GM13977 (cell line): ENCODE measurements at places on chromosomes 6 and 20.

DNA sequence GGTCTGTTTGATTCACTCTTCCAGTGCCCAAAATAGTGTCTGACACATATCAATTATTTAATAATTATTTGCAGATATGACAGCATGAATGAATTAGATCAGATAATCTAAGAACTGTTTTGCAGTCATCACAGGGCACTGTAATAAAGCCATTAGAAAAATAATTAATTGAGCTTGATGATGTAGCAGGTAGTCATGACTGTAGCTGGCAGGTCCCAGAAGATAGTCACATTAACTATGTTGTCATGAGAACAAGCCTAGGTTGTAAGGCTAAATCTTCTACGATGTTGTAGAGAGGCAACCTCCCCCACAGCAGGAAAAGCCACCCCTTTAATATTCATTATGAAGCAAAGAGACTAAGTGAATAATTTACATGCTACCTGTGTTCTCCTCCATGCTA, 243.9 kb upstream of the SPTLC3 start:
- no peak for DNase-seq

DNA sequence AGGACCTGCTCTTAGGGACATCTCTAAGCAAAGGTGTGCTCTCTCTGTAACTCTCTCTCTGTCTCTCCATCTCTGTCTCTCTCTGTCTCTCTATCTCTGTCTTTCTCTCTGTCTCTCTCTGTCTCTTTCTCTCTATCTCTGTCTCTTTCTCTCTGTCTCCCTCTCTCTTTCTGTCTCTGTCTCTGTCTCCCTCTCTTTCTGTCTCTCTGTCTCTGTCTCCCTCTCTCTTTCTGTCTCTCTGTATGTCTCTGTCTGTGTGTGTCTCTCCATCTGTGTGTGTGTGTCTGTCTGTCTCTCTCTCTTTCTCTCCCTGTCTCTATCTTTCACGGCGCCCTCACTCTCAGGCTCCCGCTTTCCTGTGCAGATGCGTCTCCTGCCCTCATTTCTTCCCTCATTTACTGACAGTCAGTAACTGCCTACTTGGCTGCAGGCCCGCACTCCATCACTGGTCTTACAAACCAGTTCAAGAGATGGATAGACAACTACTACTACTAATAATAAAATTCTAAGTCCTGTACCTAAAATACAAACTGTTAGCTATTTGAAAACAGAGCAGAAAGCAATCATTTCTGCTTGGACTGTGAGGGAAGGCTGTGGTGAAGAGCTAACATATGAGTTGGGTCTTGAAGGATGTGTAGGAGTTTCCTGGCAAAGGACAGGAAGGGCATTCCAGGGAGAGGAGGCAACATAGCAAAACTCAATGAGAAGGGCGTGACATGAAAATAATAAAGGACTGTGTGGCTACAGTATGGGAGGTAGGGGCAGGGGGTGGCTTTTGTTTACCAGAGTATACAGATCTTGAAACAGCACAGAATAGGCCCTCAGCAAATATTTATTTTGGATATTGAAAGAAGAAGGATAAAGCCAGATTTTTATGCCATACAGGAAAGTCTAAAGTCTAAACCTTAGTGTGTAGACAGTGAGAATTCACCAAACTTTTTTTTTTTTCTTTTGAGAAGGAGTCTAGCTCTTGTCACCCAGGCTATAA, 67.8 kb upstream of the TAB2 start:
- DNase-seq = no peak

DNA sequence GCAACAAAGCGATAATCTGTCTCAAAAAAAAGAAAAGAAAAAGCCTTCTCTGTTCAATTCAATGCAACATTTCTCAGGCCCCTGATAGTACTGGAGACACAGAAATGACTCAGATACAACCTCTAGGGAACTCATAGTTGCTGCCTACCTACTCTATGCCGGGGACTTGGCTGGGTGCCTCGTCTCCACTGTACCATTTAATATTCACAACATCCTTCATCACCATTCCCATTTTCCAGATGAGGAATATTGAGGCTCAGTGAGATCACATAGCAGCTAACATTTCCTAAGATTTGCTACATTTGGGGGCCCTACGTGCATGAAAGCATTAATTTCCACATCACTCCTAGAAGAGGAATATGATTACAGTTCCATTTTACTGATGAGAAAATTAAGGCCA, 7.5 kb downstream of the NOL4L start:
- DNase-seq = no peak

DNA sequence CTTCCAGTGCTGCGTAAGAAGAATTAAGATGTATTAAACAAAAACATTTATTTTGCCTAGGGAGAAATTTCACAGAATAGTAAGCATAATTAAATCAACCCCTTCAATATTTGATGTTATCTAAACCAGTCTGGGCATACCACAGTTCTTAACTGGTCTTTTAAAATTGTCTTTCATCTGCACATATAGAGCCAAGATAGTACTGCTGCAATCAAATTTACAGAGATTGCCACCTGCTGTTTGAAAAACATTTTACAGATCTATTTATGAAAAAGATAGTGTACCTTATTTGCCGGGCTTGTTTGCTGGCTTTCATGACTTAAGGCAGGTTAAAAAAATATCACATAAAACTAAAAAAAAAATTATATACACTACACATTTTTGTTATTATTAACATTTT, 323.2 kb downstream of the ADGRB3 start:
- no peak for DNase-seq

GRCh38 chr6:123838505-123839234, 35.0 kb downstream of the NKAIN2 start:
- no peak for DNase-seq

GRCh38 chr20:61728326-61728725, 337.4 kb downstream of the TAF4 start:
- DNase-seq = no peak

- DNase-seq = no peak
Observed at GRCh38 chr6:113143206-113143605, 713.9 kb upstream of the MARCKS start.

GRCh38 chr6:137188855-137189254, 15.4 kb upstream of the IL22RA2 start:
- no peak for DNase-seq

GRCh38 chr6:138593909-138594757, 94.8 kb upstream of the NHSL1 start:
- DNase-seq = no peak

DNA sequence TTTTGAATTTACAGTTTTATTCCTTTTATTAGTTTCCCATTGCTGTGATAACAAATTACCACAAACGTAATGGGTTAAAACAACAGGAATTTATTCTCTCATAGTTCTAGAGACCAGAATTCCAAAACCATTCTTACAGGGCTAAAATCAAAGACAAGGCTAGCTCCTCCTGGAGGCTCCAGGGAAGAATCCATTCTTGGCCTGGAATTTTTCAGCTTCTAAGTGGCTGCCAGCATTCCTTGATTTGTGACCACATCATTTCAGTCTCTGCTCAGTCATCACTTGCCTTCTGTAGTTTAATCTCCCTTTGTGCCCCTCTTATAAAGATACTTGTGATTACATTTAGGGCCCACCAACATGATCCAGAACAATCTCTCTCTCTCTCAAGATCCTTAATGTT, 897 bp upstream of the SEL1L2 start:
- no peak for DNase-seq

- no peak for DNase-seq
Observed at GRCh38 chr20:11891077-11891775, 26.5 kb upstream of the BTBD3 start.

DNA sequence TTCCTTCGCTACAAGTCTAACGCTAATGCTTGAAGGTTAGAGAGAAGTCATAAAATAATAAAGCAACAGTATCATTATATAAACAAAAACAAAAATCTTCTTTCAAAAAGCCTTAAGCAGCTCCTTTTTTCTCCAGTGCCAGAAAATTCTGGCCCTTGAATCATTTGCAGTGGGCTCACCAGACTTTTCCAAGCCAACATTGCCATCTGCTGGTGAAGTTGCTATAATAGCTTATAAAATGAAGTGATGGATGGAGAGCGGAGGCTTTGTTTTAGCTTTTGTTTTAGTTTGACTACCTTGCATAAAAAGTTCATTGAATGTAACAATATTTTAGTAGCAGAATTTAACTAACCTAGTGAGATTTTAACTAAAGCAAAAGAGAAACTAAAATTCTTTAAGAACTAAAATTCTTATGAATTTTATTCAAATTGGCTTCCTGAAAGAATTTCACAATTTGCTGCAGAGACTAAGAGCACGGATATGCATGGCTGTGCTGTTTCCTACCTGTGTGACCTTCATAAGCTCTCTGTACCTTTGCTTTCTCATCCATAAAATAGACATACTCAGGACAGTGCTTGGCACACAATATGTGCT, 44.8 kb upstream of the SLC2A12 start:
- peak; percentile 57 for DNase-seq

DNA sequence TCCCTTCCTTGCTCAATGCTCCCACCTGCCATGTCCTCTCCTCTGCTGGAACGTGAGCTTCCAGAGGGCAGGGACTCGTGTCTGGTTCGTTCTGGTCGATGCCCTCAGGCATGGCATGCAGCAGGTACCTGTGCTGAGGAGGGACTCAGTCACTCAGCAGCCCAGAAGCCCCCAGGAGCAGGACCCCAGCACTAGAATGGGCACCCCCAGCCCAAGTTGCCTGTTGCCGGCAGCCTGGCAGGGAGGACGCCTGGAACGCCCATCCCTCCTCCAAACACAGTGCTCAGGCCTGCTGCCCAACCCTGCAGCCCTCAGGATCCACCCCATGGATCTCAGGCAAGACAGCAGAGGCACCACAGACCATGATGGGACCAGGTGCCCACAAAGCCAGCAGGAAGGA, 40.6 kb downstream of the BMP7 start:
- DNase-seq = no peak

DNA sequence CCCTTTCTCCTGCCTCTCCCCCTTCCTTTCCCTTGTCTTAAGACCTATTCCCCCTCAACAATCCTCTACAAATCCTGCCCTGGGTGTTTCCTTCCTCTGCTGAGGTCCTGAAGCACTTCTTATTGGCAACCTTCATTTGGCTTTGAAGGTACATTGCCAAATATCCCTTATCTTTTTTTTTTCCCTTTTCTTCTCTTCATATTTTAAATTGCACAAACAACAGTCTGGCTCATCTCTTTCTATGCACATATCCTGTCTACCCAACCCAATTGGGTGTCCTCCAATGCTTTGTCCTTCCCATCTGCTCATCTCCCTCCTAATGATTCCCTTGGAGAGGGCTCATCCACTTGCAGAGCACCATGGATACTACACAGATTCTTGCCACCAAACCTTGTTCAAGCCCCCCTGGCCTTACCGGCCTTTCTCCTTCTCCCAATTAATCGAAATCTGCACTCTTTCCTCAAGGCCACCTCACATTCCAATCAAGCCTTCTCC, 537.9 kb upstream of the JARID2 start:
- DNase-seq = no peak

GRCh38 chr6:16177881-16178280, 49.0 kb downstream of the MYLIP start:
- no peak for DNase-seq

- DNase-seq = no peak
Observed at GRCh38 chr6:158418501-158418900, 106.2 kb downstream of the TULP4 start.

GRCh38 chr6:169501128-169501527, 200.7 kb downstream of the WDR27 start:
- no peak for DNase-seq

GRCh38 chr6:106077881-106078280, 8.3 kb upstream of the PRDM1 start:
- DNase-seq = no peak

DNA sequence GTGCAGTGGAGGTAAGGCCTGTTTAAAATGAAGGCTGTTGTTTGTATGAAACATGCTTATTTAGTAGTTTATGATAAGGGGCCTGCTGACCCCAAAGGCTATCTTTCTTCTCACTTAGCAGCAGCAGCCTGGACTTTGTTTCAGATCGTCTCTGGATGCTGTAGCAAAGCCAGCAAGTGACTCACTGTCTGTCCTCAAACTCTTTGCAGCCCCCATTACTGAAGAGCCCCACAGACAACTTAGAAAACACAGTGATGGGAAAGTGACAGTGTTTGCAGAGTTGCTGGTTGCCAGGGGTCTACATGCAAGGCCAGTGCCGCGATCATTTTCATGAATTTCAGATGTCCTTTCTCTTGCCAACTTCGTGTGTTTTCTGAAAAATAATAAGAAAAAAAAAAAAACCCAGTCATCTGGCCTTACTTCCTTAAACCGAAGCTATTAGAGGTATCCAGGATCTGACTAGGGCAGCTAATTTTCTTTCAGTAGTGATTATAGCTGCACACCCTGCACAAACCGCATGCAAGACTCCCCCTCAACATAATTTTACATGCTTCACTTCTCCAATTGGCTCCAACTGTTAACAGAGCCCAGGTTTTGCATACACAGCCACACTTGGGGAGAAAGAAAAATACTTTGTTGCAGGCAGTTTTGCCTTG, 11.6 kb upstream of the F13A1 start:
- no peak for DNase-seq

- no peak for DNase-seq
Observed at GRCh38 chr6:129369737-129370136, 340.2 kb downstream of the ARHGAP18 start.

- no peak for DNase-seq
Observed at GRCh38 chr6:68774843-68775242, 139.8 kb downstream of the ADGRB3 start.

- DNase-seq = no peak
Observed at GRCh38 chr20:2879146-2879545, 5.9 kb downstream of the PTPRA start.

GRCh38 chr6:149182262-149182661, 135.2 kb upstream of the TAB2 start:
- no peak for DNase-seq

- no peak for DNase-seq
Observed at GRCh38 chr6:136666041-136666440, 115.8 kb upstream of the MAP7 start.

DNA sequence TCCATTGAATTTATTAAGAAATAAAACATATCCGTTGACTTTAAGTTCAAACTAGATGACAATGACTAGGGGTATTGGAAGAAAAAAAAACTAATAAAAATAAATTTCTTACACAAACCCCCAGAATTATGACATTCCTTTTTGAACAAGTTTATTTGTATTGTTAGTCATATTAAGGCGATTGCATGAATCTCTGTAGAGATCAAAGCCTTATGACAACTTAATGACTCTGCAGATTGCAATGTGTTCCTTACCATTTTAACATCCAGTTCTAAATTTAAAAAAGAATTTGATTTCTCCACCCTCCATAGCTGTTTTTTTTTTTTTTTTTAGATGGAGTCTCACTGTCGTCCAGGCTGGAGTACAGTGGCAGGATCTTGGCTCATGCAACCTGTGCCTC, 189.8 kb upstream of the CEP162 start:
- DNase-seq = no peak

DNA sequence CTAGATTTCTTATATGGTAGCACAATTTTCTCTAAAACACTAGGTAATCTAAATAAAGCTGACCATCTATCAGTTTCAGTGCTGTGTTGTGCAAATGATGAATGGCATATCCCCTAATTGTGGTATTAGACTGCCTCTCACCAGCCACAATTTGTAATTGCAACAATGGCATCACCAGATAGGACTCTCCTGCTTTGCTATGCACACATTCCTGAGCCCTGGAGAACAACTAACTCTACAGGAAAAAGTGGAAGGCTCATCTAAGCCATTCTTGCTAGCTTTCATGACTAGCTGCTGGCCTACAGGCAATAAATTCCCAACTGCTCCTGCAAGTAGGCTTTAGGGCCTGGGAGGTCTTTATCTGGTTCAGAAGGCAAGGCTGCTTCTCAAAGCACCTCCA, 974.1 kb downstream of the EYS start:
- no peak for DNase-seq

- DNase-seq = no peak
Observed at GRCh38 chr6:134374491-134375219, 56.7 kb upstream of the SGK1 start.
